A375 (cell line): ENCODE measurements at places on chromosomes 4 and X. TPM values are rescaled to one million over a fixed set of nuclear protein-coding genes. Genes with fewer than 3 reads are reported as not detected.

Gene NMU
- total RNA-seq, result 8.4 and 9.2 TPM in 2 replicates

Gene FAM90A26
- not detected in 2 replicates for total RNA-seq

Gene DCHS2
- total RNA-seq, result 0.19 and 0.75 TPM in 2 replicates

Gene FGF5
- 0.13 TPM in 1 of 2 replicates, not detected in the other for total RNA-seq

Gene TNMD
- total RNA-seq, result not detected in 2 replicates

Gene SAGE1
- 14.1 and 16.7 TPM in 2 replicates for total RNA-seq

Gene NALF2
- 0.27 and 0.41 TPM in 2 replicates for total RNA-seq
